Neural cell (in vitro differentiated cells): ENCODE measurements at places on chromosomes 16 and 17. TPM values are rescaled to one million over a fixed set of nuclear protein-coding genes. Genes with fewer than 3 reads are reported as not detected.

Gene KRT16
- polyA plus RNA-seq, result not detected in 2 replicates

Gene HBA2
- not detected in 2 replicates for polyA plus RNA-seq

Gene FOXF1
- not detected in 2 replicates for polyA plus RNA-seq

Gene HEATR9
- not detected in 2 replicates for polyA plus RNA-seq

Gene CLDN9
- polyA plus RNA-seq, result not detected in 2 replicates

Gene CDR2L
- 8.1 and 8.3 TPM in 2 replicates for polyA plus RNA-seq

Gene SYNGR3
- polyA plus RNA-seq, result 61.0 and 71.9 TPM in 2 replicates

Gene STAT5A
- 0.08 and 0.28 TPM in 2 replicates for polyA plus RNA-seq

Gene HSD17B2
- polyA plus RNA-seq, result not detected in 2 replicates
